ELF-1 (cell line): ENCODE measurements at places on chromosomes 4 and X.
A peak's percentile ranks its signal among the peaks of the same experiment; 100 is the strongest.

DNA sequence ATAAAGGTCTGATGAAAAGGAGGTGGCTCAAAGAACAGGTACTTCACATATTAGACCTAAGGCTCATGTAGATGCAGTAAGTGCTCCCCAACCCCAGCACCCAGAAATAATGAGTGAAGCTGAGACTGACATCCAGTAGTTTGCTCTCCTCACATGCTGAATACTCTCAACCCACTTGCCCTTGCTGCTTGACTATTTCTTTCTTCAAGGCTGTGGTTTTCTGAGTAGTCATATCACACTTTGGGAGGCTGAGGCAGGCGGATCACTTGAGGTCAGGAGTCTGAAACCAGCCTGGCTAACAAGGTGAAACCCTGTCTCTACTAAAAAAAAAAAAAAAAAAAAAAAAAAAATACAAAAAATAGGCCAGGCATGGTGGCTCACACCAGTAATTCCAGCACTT is 51.5 kb upstream of the PRPS1 start:
- no peak for DNase-seq

DNA sequence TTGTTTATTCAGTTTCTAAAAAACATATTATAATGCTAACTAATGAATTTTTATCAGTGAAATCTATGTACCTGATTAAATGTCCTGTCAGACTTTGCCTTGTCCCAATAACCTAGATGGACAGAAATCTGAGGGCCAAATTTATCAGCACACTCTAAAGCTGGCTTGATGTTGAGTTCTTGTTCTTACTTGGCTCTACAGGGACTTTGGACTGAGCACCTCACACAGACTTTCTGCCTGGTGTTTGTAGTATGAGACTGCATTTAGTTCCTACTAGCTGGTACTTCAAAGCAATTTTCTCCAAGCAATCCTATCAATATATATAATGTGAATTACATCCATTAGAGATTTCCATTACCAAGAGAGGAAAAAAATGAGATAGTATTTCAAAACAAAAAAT is 37.8 kb downstream of the INTS12 start:
- DNase-seq: no peak

GRCh38 chrX:77440330-77440729 is 6.9 kb upstream of the FGF16 start:
- no peak for DNase-seq

- DNase-seq: no peak
These were observed 56.0 kb downstream of the GPR82 start for GRCh38 chrX:41779941-41780340.

DNA sequence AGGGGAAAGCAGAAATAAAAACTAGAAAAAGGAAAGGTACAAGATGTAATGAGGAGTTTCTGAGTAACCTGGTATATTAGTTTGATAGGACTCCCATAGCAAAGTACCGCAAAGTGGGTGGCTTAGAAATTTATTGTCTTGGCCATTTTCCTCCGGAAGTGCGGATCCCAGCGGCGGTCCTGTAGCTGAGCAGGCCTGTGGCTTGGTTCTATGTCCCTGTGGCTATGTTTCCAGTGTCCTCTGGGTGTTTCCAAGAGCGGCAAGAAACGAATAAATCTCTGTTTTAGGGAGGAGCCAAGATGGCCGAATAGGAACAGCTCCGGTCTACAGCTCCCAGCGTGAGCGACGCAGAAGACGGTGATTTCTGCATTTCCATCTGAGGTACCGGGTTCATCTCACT is 44.0 kb upstream of the LDB2 start:
- no peak for DNase-seq

- no peak for DNase-seq
These were observed 35.4 kb downstream of the GRXCR1 start for GRCh38 chr4:42927946-42928345.

- DNase-seq: peak; percentile 32
These were observed 142.7 kb downstream of the RPA4 start for GRCh38 chrX:97026406-97026805.

- DNase-seq: no peak
These were observed 1.9 kb downstream of the CHRNA9 start for GRCh38 chr4:40337051-40337450.

DNA sequence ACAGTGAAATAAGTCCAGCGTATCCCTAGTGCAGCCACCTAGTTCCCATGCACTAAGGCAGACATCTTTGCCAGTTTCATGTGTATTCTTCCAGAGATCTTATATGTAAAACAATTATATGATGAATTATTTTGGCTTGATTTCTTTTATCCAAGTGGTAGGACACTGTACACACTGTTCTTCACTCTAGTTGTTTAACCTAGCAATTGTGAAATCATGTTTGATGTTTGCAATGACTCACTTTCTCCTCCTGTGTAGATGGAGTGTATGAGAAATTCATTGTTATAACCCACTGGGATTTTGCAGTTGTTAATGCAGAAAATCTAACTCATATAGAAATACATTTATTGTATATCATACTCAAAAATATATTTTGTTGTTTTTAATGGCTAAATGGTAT is 17.5 kb upstream of the TBC1D1 start:
- no peak for DNase-seq

DNA sequence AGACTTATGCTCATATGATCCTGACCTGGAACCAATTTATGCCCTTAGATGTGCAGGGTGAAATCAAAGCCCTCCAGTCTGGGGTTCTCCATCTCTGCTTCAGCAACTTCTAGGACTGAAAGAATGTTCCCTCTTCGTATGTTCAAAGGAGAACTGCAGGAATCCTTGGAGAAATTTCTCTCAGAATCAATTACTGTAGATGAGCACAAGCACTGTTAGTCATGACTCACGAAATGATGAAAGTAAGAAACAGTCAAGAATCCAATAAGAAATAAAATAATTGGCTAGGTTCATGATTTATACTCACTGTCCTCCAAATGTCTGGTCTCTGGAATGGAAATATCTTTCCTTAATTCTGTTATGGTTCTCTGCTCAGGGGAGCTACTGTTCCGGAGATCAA is 348.2 kb downstream of the PDGFC start:
- DNase-seq: no peak

- peak; percentile 21 for DNase-seq
These were observed 253.2 kb downstream of the SPRY1 start for GRCh38 chr4:123649645-123650391.

DNA sequence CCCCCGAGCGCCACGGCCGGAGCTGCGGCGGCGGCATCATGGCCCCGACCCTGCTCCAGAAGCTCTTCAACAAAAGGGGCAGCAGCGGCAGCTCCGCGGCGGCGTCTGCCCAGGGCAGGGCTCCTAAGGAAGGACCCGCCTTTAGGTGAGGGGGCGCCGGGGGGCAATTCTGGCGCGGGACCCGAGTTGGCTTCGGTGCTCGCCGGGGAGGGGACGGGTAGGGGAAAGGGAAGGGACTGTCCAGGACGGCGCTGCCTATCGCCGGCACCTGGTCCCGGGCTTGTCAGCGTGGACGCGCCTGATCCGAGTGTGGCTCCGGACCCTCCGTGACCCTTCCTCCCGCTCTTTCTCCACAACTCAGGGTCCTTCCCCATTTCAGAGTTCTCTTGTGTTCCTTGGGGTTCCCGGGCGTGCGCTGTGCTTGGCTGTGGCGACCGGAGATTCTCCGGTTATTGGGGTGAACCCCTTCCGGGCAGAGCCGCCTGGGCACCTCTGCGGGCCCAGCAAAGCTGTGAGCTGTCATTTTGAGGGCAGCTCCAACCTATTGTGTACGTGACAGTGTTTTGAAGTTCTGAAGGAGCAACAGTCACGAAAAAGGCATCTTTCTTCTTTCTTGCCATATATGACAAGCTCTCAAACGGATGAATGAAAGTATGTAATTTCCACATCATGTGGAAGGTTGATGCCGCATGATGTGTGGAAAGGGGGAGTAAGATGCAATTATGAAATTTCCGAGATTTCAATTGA is 522 bp downstream of the FNIP2 start:
- DNase-seq: peak; percentile 41

- no peak for DNase-seq
These were observed 21.7 kb downstream of the GNPDA2 start for GRCh38 chr4:44704673-44705072.

DNA sequence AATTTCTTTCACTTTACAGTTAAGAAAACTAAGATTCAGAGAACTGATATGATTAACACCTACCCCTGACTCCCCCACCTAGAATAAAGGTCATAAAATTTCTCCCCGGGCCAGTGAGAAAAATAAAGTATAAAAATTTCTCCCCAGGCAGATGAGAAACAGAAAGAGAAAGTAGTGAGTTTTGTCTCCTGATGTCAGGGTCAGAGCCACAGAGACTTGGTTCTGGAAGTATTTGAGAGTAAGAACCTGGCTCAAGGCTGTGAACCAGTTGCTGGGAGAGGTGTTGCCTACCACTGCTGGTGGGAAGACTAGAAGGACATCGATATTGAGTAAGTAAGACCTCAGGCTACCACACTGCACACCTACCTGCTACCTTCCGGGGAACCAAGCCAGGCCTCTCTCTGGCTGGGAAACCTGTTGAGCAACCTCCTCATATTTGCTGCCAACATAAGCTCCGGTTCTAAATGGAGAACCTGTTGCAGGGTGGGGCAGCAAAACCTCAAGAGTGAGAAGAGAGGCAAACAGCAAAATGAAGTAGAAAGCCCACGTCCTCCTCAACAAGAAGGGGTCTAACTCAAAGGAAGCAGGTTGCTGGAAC is 104.2 kb upstream of the PUDP start:
- peak; percentile 69 for DNase-seq

- DNase-seq: peak; percentile 27
These were observed 17.2 kb upstream of the HOPX start for GRCh38 chr4:56698329-56698728.

- DNase-seq: no peak
These were observed 57.6 kb upstream of the LGI2 start for GRCh38 chr4:25088093-25088952.

DNA sequence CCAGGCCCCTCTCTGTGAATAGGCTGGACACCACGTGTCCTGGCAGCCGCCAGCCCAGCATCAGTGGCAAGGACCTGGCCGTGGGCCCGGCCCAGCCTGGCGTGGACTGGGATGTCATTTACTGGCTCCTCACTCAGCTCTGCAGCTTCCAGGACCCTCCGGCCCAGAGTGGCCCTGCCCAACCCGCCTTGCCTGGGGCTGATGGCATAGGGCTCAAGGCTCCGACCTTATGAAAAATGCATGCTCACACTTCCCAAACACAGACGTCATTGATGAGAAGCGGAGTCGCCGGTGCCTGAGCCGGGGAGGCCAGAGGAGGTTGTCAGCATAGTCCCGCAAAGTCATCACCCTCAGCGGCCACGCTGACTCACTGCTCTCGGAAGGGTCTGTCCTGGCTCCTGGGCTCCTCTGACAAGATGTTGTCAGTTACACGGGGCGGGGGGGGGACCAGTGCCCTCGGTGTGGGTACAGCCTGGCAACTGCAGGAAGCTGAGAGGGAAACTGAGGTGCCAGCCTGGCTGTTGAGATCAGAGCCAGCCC is 14.3 kb downstream of the CFAP99 start:
- peak; percentile 67 for DNase-seq

- no peak for DNase-seq
These were observed 54.2 kb upstream of the CLDN24 start for GRCh38 chr4:183376381-183376780.

- no peak for DNase-seq
These were observed 219.2 kb upstream of the FAT1 start for GRCh38 chr4:186942758-186943377.

DNA sequence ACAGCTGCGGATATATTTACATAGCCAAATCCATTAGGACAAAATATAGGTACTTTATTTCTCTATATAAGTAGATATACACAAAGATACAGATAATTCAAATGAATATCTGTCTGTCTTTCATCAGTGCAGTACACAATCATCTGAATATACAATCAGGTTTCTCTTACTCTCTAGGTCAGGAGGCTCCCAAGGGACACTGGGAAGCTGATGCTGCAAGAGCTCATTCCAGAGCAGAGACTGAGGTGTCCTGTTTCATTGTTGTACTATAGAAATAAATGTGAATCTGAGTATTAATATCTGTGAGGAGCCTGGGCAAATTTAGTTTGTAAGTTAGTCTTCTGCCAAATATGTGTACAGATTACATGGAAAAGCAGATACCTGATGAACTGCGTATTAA is 4.2 kb downstream of the TLL1 start:
- no peak for DNase-seq

GRCh38 chrX:69126642-69127041 is 38.6 kb downstream of the PJA1 start:
- DNase-seq: no peak

- DNase-seq: no peak
These were observed 270.6 kb upstream of the SLC7A11 start for GRCh38 chr4:138512756-138513155.
